ENCODE measurements at places on chromosomes 3 and 15. TPM values are rescaled to one million over a fixed set of nuclear protein-coding genes. Genes with fewer than 3 reads are reported as not detected.

DNA sequence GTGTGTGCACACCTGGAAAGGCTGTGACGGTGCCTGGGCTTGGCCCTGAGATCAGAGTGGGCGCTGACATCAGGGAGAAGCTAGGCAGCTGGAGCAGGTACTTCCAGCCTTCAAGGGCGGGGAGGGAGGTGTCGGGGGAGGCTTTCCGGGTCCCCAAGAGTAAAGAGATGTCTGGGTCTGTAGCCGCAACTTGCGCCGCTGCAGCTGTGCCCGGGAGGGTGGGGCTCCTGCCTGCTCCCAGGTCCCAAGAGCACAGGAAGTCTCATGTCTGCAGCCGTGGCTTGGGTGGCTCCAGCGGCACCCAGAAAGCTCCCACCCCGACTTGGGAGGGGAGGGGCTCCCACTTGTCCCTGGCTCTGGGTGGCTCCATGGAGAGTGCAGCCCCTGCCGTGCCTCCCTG lies 103.2 kb upstream of the BNIP2 start:
- no peak for DNase-seq

The CAMKV gene
- 25.9 TPM for total RNA-seq

DNA sequence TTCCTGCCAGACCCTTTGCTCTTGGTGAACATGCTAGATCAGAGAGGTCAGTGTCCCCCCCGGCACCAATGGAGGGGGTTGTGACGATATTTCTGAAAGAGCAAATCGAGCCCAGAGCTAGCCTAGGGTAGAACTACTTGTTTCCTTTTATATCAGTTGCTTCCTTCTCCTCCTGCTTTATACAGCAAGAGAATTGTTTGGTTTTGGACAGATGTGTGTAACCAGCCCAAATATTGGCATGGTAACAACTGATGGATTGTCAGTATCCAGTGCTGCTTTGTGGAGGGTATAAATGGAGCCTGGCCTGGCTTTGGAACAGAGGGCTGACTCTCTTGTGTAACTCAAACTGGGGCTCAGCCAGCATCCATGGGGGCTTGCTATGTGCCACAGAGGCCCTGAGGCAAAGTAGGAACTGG lies 27.2 kb downstream of the SNX1 start:
- DNase-seq, result no peak

- no peak for DNase-seq
Observed at GRCh38 chr3:8371085-8371551, 130.5 kb upstream of the LMCD1 start.

- DNase-seq, result peak; percentile 4
Observed at GRCh38 chr3:172595664-172596393, 72.6 kb upstream of the TNFSF10 start.

- DNase-seq, result no peak
Observed at GRCh38 chr3:123791898-123792297, 92.2 kb downstream of the MYLK start.

DNA sequence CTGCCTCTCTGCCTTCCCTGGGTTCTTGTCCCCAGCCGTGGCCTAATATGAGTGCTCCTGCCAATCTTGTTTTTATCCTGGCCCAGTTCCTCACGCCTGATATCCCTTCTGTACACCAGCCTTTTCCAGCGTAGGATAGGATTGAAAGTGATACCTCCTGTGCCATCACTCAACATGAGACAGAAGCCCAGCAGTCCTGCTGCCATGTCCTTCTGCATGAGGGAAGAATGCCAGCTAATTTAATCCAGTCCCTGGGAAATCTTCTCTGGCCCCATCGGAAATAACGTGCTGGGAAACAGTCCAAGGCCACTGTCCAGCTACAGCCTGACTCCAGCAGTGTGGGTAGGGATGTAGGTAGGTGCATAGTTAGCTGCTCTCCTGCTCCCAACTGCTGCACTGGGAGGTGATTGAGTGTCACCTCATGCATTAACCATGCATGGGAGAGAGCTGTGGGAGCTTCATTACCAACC lies 92.0 kb upstream of the TPM1 start:
- peak; percentile 87 for DNase-seq

GRCh38 chr15:31486506-31486905 lies 159.9 kb downstream of the KLF13 start:
- DNase-seq, result no peak

GRCh38 chr15:73723191-73723590 lies 30.0 kb downstream of the INSYN1 start:
- no peak for DNase-seq

The SCN11A gene
- total RNA-seq, result 0.64 TPM

GRCh38 chr3:126672741-126673140 lies 17.8 kb upstream of the TXNRD3 start:
- no peak for DNase-seq

DNA sequence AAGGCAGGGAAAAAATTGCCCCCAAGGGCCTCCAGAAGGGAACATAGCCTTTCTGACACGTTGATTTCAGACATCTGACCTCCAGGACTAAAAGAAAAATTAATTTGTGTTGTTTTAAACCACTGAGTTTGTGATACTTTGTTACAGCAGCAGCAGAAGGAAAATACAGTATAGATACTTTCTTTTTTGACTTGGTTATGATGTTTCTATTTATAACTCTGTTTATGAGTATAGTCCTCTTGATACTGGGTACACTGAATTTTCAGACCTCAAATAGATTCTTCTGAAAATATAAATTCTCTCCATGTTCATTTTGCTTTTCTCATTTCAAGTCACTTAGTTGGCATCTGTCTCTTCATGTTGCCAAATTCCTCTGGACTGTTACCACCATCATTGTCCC lies 44.4 kb upstream of the ST3GAL6 start:
- DNase-seq, result no peak

- no peak for DNase-seq
Observed at GRCh38 chr3:12415014-12415680, 69.1 kb upstream of the TSEN2 start.

The VEPH1 gene
- total RNA-seq, result 19.1 TPM

- no peak for DNase-seq
Observed at GRCh38 chr3:13080591-13080990, 7.4 kb upstream of the IQSEC1 start.

- no peak for DNase-seq
Observed at GRCh38 chr15:65868546-65869125, 655 bp upstream of the RAB11A start.

The ZNF385D gene
- 99.6 TPM for total RNA-seq

DNA sequence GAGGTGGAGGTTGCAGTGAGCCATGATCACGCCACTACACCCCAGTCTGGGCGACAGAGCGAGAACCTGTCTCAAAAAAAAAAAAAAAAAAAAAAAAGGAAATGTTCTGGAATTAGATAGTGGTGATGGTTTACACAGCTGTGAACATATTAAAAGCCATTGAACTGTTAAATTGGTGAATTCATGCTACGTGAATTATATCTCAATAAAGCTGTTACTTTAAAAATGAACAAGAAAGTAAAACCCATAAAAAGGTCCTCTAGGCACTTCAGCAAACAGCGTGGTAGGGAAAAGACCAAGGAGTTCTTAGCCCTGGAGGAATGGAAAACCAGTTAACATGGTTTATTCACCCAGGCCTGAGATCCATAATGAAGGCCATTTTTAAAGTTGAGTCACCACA lies 180.1 kb downstream of the ATG7 start:
- no peak for DNase-seq

DNA sequence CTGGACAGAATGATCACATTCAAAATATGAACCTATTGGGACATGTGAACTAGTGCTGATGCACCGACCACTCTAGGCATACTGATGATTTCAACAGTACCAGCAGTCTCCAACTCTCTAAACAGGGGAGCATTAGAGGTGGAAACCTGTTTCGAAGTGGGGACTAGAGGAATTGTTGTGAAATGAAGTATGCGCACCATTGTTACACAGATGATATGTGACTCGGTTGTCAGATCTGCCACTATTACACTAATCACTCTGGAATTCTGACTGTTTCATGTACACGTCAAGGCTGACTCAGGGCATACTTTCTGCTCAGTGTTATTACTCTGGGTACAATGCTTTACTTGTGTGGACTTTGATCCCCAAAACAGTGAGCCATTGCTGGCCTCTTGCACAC lies 198.2 kb upstream of the UBE2E2 start:
- DNase-seq, result no peak

- DNase-seq, result no peak
Observed at GRCh38 chr3:177451864-177452830, 254.9 kb upstream of the TBL1XR1 start.

The EPHA6 gene
- 51.0 TPM for total RNA-seq

GRCh38 chr3:182692695-182693094 lies 100.6 kb upstream of the ATP11B start:
- no peak for DNase-seq

The FRMD5 gene
- total RNA-seq, result 27.9 TPM

DNA sequence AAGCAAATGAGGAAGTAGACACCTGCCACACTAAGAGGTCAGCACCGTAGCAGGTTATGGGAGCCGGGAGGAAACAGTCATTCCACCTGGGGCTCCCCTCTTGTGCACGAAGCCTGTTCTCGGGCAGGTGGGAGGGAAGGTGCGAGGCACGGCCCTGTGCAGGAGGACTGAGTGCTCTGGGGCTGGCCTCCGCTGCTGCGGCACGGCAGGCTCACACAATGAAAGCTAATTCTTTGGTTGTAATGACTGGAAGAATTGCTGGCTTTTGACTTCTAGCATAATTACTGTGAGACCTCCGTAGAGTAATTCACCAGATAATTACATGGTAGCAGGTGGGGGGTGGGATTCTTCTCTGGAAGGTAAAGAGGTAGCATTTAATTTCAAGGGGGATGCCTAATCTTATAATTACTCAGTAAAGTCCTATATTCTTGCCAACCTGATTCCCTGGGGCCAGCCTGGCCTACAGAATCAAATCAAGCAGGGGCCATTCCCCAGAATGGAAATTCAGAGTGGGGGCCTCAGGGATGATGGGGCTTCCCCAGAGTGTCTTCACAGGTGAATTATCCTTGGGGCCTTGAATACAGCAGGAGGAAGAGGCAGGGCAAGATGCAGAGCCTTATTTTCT lies 129.1 kb downstream of the TPRA1 start:
- no peak for DNase-seq

DNA sequence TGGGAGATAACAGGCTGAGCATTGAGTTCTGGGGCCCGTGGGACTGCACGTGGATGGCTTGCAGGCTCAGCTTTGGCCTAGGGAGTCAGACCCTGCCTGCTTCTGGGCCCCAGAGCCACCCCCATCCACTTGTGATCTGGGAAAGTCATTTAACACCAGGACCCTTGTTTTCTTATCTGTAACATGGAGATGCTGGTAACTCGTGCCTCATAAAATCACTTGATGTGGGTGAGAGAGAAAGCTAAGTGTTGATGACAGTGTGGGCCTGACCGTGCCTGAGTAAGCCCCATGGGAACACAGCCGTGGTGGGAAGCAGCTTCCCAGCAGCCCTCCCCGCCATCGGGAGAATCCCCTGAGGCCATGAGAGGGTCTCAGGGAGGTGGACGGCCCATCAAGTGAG lies 378.1 kb downstream of the GABRB3 start:
- DNase-seq, result no peak

- DNase-seq, result peak; percentile 25
Observed at GRCh38 chr3:59641169-59641899, 591.5 kb upstream of the CFAP20DC start.

The DOCK3 gene
- 30.4 TPM for total RNA-seq

GRCh38 chr15:74312445-74313007 lies 54.9 kb downstream of the CYP11A1 start:
- peak; percentile 79 for DNase-seq

GRCh38 chr15:76468722-76469121 lies 132.1 kb downstream of the ISL2 start:
- DNase-seq, result no peak

The CRYBG3 gene
- 18.4 TPM for total RNA-seq

The IL17RB gene
- total RNA-seq, result 14.2 TPM

DNA sequence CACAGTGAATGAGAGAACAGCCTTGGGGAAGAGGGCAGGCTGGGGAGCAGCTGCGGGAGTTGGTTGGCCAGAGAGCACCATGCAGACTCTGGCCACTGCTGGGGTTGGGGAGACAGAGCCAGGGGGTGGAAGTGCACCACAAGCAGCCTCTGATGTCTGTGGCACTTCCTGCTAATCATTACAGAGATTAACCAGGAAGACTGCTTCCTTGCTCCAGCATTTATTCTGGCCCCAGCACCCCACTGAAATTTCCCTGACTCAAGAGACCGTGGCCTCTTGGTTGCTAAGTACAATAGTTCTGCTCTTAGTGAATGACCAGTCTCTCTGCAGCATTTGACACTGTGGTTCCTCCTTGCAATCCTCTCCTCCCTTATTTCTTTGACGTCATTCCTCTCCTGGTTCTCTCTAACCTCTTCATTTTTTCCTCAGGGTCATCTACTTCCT lies 266.2 kb upstream of the ROPN1 start:
- DNase-seq, result no peak

The RGMA gene
- 26.3 TPM for total RNA-seq

The TM4SF1 gene
- total RNA-seq, result 22.4 TPM

The LDHAL6B gene
- total RNA-seq, result not detected

DNA sequence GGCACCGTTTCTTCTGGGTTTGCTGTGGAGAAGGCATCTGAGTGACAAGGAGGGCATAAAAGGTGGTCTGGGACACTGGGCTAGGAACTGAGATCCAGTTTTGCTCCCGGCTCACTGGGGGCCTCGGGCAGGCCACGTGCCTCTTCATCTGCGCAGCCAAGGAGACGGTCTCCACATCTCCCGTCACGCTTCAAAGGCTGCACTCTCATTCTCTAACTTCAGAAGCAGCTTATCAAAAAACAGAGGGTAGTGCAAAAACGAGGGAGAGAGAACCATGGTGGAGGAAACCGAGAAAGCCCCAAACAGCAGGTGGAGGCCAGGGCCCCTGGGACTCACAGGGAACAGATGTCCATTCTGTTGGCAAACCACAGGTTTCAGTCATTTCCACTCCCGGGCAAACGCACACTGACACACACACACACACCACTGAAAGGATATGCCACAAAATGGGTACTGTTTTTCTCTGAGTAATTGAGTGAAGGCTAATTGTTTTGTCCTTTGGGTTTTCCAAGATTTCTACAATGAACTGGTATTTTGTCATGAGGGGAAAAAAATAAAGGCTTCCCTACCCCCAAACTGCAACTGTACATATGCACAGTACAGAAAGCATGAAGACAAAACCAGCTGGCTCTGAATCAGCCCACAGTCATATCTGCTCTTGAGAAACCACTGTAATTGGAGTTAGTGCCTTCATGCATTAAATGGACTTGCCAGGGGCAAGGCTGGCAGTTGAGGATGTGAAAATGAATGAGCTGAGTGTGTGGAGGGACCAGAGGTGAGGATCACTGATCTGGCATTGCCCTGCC lies 71.9 kb downstream of the MGLL start:
- DNase-seq, result no peak

DNA sequence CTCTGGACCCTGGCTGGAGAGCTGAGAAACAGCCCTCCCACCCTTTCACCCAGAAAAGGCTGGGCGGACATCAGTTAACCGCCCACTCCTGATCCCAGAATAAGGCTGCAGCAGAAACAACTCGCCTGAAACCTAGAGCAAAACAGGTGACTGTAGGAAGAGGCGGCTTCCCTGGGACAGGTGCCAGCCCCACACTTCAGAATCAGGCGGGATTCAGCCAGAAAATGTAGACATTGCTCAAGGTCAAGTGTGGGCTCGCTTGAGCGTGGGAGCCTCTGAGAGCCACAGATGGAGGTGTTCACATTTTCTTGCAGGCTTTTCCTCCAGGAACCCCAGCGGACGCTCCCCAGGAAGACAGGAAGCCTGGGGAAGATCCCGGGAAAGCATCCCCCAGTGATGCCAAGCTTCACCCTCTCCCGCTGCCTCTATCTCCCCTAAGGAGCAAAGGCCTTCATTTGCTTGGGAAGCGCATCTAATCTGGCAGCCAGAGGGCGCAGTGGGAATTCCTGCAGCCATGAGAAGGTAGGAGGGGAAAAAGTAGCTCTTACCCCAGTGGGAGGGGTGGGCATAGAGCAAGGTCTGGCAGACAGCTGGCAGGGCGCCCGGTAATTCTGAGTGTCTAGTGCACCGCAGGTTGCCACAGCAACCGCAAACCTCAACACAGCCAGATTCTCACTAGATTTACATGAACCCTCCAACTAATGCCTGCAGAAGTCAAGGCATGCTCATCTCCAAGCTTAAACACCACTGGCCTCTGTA lies 77.7 kb downstream of the OCA2 start:
- peak; percentile 41 for DNase-seq

All from cerebellum (tissue), 4 donors.